CD4-positive, alpha-beta T cell treated with Interleukin-21 for 1 hour (primary cell): ENCODE measurements at places on chromosomes 13 and 19.

DNA sequence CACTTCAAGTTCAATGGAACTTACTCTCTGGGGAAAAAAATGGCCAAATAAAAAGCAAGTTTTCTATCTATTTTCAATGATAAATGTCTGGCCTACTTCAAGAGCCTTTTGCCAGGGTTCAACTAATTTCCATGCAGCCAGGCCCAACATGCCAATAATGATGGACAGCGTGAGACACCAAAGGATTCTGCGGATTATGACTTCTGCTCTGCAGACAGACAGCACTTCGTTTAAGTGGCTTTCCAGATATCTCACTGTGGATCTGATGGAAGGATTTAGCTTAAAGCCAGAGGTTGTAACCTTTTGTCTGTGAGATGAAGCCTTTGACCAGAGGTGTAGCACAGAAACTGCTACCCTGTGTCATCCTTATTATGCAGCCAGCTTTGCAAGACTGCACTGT is 614.2 kb downstream of the DCT start:
- DNase-seq = no peak

GRCh38 chr19:45468159-45468651 is 409 bp downstream of the FOSB start:
- no peak for DNase-seq

DNA sequence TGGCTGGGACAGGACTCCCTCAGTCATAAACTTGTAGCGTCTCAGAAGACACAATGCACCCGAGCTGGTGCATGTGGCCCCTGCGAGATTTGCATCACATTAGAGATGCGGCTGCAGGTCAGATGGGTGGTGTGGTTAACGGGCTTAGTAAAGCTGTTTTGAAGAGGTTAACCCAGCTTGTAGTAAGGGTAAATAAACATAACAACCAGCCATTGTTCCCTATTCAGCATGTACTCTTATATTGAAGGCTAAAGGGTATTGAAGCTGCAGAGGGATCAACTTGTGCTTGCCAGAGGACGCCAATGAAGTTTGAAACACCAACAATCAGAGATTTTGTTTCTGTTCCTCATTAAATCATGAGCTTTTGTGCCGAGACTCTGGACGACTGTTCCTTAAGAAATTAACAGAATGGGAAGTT is 79.4 kb downstream of the ZIC5 start:
- DNase-seq = no peak

DNA sequence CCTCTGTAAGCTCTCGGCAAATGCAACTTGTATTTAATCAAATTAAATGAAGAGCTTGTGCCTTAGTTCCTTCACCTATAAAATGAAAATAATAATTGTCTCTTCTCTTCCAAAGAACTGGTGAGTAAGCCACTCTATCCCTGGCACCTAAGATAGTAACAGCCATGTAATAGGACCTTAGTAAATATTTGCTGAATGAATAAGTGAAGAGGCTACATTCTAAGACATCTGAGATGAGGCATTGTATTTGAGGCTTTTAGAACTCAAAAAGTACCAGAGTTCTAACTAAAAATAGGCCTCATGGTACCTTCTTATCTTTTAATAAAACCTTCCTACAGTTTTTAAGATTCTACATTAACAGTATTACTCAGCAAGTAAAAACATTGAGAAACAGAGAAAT is 17.3 kb upstream of the DCLK1 start:
- no peak for DNase-seq

- peak; percentile 49 for DNase-seq
Observed at GRCh38 chr19:38559428-38560401, 58.0 kb downstream of the MAP4K1 start.

- DNase-seq = no peak
Observed at GRCh38 chr19:2922987-2923386, 21.8 kb downstream of the ZNF77 start.

DNA sequence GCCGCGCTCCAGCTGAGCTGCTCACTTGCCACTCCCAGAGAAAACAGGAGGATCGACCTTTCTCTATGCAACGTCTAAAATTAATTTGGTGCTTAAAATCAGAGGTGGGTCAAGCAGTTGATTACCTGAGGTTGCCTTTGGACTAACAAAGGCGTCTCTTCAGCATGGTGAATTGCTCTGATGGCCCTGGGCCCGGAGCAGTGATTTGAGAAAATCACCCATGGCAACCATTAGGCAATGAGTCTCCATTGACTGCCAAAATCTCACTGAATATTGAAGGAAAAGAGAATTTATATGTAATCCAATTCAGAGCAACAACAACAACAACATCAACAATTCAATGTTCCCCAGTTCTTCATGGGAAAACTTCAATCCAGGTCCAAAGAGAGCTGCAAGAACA is 61.8 kb downstream of the IRS2 start:
- no peak for DNase-seq

GRCh38 chr13:98598043-98598442 is 21.1 kb upstream of the STK24 start:
- no peak for DNase-seq

GRCh38 chr19:10882108-10882457 is 10.7 kb downstream of the CARM1 start:
- DNase-seq = no peak

DNA sequence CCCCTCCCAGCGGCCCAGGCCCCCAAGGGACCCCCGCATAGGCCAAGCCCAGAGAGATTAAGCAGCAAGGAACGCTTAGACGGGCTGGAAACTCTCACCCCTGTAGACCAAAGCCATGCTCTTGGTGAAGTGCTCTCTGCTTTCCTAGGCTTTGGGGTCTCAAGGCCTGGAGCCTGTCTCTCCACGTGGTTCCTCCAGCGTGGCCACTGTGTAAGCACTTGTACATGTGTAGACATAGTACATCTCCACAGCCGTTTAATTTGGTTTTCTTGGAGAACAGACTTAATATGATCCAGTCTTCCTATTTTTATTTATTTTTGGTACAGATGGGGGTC is 1.1 kb downstream of the NUDT19 start:
- DNase-seq = no peak

DNA sequence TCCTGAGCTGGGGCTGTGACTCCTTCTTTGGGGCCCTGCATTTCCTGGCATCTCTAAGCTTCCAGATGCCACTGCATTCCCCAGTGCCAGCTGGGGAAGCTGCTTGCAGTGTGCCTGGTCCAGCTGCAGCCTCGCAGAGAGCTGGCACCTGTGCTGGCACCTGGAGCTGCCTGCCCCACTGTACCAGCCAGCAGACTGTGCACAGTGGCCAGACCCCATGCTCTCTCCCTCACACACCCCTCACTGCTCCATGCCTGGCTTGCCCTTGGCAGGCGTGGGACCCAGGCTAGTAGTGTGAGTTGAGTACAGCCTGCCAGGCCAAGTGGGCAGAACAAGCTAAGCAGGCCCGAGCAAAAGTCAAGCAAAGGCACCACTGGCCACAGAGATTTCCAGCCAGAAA is 327.5 kb downstream of the NDFIP2 start:
- DNase-seq = no peak

DNA sequence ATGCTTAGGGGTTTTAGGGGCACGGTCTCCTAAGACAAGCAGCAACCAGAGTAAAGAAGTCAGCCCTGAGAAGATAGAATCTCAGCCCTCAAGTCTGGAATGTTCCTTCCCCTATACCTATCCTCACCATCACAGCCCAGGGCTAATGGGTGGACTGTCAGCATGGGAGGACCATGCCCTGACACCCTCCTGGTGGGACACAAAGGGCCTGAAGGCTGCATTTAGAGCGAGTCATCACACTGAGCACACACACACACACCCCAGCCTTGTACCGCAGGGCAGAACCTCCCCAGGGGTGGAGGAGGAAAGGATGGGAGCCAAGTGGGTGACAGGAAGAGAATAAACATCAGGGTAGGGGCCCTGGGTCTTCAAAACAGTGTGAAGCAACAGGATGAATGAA is 174.8 kb upstream of the SERP2 start:
- no peak for DNase-seq

- no peak for DNase-seq
Observed at GRCh38 chr19:33580026-33580644, 41.6 kb upstream of the CHST8 start.

- DNase-seq = peak; percentile 36
Observed at GRCh38 chr19:14475251-14476073, at the start of gene PTGER1. PTGER1 (minus strand) TSS chr19:14475354; CDS start chr19:14474320, 1,034 bp downstream.

DNA sequence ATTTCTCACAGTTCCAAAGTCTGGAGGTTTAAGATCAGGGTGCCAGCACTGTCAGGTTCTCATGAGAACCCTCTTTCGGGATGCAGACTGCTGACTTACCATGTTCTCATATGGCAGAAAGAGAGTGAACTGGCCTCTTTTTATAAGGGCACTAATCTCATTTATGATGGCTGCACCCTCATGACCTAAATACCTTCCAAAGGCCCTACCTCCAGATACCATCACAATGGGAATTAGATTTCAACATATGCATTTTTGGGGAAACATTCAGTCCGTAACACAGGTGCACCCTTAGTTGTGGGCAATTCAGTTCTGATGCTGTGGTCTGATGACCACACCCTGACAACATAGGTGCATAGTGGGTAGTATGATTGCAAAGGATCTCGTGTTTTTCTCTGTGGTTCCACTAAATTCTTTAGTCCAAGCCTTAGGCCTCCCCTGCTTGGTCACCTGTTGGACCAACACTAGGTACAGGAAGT is 33.3 kb downstream of the GARRE1 start:
- no peak for DNase-seq

GRCh38 chr19:17346109-17346671 is 8.8 kb downstream of the GTPBP3 start:
- DNase-seq = peak; percentile 75

GRCh38 chr19:10230173-10230860 is 814 bp downstream of the S1PR2 start:
- peak; percentile 78 for DNase-seq

DNA sequence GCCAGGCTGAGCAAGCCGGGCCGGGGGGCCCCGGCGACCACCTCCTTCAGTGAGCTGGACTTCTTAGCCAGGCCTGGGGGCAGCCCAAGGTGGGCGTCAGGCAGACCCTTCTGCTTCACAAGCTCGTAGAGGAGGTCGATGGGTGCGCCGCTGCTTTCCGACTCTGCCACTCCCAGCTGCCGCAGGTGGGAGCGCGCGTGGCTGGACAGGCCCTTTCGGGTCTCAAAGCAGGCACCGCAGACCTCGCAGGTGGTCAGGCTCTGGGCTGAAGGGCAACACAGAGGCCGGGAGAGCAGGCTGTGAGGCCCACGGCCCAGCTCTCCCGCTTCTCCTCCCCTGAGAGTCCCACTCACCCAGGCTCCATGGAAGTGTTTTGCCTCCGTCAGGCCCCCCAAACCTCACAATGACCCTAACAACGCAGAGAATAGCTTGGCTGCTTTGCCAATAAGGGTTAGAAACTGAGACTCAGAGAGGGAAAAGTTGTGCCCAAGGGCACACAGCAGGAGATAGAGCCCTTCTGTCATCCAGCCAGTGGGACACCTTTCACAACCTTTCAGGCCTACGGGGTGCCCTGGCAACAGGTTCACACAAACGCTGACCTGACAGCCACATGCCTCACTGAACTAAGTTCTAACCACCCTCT is 11.2 kb upstream of the AKAP8L start:
- DNase-seq = no peak

DNA sequence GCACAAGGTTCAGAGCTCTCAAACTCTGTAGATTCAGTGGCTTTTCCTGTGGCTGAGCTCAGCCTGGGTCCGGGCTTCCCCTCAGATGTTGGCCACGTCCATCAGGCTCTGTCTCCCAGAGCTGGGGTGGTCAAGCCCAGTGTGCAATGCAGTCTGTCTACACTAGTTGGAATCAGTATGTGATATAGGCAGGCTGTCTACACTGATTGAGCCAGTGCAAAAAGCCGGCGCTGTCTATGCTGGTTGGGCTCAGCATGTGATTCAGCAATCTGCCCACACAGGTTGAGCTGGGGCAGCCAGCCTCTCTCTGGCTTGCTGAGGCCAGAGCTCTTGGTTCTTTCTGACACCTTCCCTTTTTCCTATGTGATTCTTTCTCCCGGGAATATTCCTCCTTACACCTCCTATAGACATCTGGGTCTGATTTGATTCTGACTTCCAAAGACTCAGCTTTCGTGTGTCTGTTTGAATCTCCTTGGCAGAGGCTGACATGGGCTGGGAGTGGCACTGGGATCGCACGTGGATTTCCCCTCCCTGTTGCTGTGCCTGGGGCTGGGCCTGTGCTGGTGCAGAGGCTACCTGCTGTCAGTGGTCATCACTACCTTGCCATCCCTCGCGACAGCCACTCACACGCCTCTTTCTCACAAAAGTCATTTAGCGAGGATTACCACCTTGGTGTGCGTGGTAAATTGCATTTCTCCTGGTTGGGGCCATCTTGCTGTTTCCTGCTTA is 9.3 kb downstream of the CHST8 start:
- no peak for DNase-seq

DNA sequence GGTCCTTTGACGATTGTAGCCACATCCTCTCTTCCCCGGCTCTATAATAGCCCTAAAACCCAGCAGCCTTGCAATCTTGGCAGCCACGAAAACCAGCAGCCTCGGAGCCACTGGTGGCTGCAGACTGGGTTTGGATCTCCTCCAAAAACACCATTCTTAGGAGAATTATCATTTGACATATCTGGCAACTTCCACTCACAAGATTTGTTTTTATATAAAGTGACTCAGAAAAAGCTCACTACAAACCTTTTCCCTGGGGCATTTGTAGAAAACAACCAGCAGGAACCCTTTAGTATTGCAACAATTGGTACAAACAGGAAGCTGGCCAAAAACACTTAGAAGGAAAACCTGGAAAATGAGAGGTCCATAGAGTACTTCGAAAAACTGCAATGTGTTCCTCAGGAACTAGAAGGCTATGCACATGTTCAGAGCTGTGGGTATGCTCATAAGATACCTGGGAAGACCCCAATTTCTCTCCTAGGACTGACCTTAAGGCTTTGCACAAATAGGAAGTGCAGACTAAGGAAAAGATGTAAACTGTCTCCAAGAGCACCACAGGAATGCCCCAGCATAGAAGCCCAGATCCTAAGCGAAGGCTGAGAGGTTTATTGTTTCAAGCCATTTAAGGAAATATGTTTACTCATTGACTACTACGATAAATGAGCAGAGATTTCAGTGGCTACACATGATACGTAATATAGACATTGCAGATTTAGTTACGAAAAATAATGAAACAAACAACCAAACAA is 71.2 kb downstream of the MYO16 start:
- DNase-seq = no peak

GRCh38 chr19:6065685-6066374 is 44.5 kb downstream of the RFX2 start:
- DNase-seq = peak; percentile 74

GRCh38 chr13:27028683-27029480 is 142.7 kb downstream of the USP12 start:
- no peak for DNase-seq

DNA sequence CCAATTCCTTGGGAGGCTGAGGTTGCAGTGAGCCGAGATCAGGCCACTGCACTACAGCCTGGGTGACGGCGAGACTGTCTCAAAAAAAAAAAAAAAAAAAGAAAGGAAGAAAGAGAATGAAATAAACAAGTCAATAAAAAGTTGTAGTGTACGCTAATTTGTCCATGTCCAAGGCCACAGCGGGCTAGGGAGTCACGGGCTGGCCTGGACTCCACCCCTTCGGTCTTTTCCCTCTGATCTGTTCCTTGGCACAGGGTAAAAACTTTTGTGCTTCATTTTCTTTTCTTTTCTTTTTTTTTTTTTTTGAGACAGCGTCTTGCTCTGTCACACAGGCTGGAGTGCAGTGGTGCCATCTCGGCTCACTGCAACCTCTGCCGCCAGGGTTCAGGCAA is 19.4 kb upstream of the MKNK2 start:
- DNase-seq = no peak
